RPMI7951 (cell line): ENCODE measurements at places on chromosomes 1 and 21. TPM values are rescaled to one million over a fixed set of nuclear protein-coding genes. Genes with fewer than 3 reads are reported as not detected.

The OR2L3 gene
- not detected in 2 replicates for total RNA-seq

The VASH2 gene
- total RNA-seq, result 0.48 and 0.88 TPM in 2 replicates

The TNFRSF14 gene
- total RNA-seq, result 26.8 and 29.4 TPM in 2 replicates

The MYBPH gene
- total RNA-seq, result 0.48 and 1.4 TPM in 2 replicates

The PCAT6 gene
- total RNA-seq, result 0.72 TPM in 1 of 2 replicates, not detected in the other

- no peak for DNase-seq
Observed at GRCh38 chr1:184425449-184426277, 38.8 kb downstream of the C1orf21 start.

DNA sequence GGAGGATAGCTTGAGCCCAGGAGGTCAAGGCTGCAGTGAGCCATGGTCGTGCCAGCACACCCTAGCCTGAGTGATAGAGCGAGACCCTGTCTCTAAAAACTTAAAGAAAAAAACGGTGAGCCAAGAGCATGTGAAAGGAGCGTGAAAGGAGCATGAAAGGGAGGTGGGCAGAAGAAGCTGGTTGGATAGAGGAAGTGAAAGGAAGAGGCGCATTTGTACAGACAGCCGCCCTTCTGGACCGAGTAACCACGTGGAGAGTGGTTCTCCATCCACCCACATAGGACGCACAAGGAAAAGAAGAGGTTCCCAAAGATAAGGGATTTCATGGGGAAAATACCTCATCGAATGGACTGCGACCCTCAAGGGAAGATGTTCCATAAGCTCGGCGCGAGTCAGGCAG, 60.4 kb upstream of the IFNAR2 start:
- no peak for DNase-seq

DNA sequence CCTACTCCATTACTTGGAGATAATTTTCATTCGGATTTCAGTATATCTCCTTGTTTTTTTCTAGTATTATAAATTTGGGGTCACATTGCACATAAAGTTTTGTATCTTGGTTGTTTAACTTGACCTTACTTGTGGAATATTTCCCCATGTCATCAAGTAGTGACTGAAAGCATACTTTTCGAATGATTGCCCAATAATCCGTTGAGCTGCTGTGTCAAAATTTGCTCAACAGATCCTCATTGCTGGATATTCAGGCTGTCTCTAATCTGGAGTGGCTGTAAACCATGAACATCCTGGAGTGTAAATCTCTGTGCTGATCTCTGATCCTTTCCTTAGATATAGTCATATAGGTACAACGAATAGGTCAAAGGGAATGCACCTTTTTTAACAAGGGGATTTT, 4.9 kb downstream of the NIPAL3 start:
- no peak for DNase-seq
